ENCODE measurements at places on chromosomes 7 and 10. TPM values are rescaled to one million over a fixed set of nuclear protein-coding genes. Genes with fewer than 3 reads are reported as not detected.

DNA sequence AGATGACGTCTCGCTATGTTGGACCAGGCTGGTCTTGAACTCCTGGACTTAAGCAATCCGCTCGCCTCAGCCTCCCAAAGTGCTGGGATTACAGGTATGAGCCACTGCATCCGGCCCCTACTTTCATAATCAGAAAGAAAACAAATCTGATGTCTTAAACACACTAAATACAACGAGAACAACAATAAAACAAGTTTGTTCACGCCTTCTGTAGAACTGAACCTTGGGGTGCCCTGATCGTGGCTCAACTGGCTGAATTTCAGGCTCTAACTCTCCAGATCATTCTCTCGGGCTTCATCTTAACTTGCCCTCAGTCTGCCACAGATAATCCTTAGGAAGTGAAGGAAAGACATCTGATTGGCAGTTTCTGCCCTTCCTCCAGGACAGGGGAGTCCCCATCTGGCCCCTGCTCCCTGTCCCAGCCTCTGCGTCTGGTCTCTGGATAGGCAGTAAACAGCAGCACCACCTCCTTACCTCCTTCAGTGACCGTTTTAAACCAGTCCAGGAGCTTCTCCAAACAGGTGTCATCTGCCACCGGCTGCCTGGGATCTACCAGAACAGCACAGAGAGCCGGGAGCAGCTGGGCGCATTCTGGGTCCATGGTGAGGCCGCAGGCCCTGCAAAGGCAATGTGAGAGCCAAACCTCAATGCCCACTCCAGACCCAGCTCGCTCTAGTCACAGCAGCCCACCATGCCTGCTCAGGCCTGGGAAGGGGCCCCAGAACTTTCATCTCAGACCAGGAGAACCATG is 1.3 kb downstream of the BRAT1 start:
- DNase-seq: no peak

DNA sequence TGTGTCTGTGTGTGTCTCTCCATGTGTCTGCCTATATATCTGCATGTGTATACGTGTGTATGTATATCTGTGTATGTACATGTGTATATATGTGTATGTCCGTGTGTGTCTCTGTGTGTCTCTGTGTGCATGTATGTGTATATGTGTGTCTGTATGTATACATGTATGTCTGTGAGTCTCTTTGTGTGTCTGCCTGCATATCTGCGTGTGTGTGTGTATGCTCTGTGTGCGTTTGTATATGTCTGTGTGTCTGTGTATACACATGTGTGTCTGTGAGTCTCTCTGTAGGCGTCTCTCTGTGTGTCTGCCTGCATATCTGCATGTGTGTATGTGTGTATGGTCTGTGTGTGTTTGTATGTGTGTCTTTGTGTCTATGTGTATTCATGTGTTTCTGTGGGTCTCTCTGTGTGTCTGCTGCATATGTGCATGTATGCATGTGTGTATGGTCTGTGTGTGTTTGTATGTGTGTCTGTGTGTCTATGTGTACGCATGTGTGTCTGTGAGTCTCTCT is 23.7 kb upstream of the KLF6 start:
- DNase-seq: no peak

DNA sequence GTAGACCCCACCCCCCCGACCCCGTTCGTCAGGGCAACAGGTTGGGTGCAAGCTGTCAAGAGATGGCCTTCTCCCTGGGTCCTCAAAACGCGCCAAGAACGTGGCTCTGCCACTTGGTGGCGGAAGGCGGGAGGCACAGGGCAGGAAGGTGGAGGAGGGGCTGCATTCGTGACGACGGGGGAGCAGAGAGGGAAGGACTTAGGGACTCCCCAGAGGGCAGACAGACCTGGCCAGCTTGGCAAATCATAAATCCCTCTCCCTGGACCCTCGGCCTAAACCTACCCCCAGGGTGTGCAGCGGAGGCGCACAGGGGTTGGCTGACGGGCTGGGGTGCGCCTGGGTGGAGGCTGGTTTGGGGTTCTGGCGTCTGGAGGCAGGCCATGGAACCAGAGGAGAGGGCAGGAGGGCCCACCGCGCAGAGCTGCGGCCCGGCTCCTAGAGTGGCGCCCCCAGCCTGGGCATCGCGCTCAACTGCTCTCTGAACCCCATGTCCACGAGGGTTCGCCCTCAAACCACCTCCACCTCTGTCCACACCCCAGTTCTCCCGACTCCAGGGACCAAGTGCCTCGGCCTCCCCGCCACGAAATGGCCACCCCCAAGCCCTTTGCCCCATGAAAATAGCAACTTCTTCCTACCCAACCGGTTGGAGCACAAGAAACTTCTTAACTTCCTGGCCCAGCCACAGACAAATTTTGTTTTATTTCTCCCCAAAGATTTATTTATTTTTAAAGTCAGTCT is 10.8 kb upstream of the GATA3 start:
- DNase-seq: no peak

- DNase-seq: no peak
Observed at GRCh38 chr7:70421319-70421718, 710.6 kb upstream of the GALNT17 start.

GRCh38 chr10:44343843-44344242 is 41.1 kb downstream of the CXCL12 start:
- DNase-seq: no peak

DNA sequence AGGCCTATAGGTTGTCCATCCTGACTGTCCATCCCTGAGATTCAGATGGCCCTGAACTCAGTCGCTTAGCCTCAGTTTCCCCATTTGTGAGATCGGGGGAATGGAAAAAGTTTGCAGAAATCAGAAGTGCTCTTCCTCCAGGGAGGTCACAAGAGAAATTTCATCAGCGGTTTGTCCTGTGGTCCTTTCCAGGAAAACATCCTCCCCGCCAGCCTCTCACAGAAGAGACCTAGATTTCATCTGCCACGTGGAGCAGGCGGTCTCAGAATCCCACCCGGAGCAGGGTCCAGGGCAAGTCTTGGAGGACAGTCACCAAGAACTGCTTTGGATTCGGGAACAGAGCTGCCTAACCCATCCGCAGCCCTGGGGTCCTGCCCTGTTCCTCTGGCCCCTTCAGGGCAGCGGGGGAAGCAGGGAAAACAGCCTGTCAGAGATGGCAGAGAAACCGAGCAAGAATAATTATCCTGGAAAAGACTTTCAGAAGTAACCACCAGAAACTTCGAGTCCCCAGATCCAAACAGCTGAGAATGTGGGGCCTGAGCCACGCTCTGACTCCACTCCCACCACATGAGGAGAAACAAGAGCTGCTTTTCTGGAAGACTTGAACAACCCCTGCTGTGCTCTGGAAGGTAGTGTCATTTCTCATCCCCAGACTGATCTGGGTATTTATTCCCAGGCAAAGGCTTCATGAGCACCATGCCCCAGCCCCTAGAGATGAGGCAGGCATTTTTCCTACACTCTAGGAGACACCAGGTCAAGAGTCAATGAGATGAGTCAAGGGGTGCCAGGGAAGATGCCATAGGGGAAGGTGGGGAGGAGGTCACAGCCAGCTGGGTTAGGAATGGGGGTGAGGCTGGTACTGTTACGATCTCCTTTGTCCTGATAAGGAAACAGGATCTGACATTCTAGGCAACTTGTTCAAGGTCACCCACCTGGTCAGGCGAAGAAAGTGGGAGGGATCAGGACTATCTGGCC is 1.1 kb upstream of the TNS3 start:
- peak; percentile 58 for DNase-seq

DNA sequence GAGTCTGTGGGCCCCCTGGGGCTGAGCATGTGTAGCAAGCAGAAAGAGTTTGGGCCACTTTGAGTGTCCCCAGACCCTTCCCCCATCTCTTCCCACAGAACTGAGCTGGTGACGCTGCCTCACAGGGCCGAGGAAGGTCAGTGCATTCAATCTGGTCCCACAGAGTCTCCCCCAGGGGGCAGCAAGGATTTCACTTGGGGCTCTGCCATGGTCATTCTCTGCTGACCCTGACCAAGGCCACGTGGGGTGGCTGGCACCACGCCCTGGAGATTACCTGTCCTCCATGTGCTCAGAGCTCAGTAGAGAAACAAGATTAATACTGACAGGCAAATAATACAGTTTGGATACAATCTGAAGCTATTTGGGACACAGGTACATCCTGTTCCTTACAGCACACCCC is 30.2 kb downstream of the ADRA2A start:
- no peak for DNase-seq

- DNase-seq: peak; percentile 36
Observed at GRCh38 chr7:149773446-149774236, at the start of gene ZNF467. ZNF467 (minus strand) TSS chr7:149773588; CDS start chr7:149771032, 2,556 bp downstream.

DNA sequence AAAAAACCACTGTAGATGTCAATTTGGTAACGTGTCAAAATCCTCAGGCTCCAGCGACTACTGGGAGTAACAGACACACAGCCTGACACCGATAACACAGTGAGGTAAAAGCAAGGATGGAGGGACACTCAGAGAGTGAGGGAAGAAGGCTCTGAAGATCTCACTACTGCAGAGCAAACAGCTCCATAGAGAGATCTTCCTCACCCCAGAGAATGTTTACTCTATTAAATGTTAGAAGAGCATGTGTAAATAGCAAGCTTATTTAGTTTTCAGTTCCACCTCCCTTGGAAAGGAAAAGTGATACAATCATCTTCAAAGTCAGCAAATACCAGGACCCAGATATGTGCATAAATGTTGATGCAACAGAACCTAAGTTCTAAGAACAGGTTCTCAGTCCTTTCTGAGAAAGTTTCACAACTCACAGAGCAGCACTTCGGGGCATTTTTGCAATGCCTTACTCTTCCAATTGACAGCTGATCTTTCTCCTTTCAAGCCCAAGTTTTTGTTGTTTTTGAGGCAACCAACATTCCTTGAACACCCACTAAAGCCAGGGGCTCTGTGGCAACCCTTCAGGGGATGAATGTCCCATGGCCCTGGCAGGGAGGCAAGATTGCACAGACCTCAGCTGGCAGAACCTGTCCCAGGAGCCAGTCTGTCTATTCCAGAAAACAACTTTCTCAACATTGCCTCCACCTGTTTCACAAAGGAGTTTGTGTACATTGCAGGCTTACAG is 177.4 kb downstream of the SFMBT2 start:
- DNase-seq: no peak

GRCh38 chr10:88233870-88234269 is 349.2 kb downstream of the RNLS start:
- no peak for DNase-seq

DNA sequence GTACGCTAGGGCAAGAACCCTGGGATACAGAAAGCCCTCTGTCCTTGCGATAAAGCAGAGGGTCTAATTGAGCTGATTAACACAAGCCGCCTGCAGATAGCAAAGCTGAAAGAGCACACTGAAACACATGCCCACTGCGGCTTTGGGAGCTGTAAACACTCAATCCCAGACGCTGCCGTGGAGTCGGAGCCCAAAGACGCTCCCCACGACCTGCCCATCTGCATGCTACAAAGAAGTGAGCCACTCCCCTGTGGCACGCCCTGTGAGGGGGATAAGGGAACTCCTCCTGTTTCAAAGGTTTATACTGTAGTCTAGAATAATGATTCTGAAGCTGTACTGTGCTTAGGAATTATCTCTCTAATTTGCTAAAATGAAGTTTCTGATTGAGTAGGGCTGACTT is 985.6 kb upstream of the GHITM start:
- DNase-seq: no peak

The PNLIPRP1 gene
- not detected for total RNA-seq

The ITIH2 gene
- total RNA-seq: not detected

The CHAT gene
- not detected for total RNA-seq

The LSM8 gene
- total RNA-seq: 69.5 TPM

The TUBAL3 gene
- total RNA-seq: not detected

The TDRD1 gene
- 0.45 TPM for total RNA-seq
